ENCODE measurements at places on chromosomes 1 and 21. TPM values are rescaled to one million over a fixed set of nuclear protein-coding genes. Genes with fewer than 3 reads are reported as not detected.

DNA sequence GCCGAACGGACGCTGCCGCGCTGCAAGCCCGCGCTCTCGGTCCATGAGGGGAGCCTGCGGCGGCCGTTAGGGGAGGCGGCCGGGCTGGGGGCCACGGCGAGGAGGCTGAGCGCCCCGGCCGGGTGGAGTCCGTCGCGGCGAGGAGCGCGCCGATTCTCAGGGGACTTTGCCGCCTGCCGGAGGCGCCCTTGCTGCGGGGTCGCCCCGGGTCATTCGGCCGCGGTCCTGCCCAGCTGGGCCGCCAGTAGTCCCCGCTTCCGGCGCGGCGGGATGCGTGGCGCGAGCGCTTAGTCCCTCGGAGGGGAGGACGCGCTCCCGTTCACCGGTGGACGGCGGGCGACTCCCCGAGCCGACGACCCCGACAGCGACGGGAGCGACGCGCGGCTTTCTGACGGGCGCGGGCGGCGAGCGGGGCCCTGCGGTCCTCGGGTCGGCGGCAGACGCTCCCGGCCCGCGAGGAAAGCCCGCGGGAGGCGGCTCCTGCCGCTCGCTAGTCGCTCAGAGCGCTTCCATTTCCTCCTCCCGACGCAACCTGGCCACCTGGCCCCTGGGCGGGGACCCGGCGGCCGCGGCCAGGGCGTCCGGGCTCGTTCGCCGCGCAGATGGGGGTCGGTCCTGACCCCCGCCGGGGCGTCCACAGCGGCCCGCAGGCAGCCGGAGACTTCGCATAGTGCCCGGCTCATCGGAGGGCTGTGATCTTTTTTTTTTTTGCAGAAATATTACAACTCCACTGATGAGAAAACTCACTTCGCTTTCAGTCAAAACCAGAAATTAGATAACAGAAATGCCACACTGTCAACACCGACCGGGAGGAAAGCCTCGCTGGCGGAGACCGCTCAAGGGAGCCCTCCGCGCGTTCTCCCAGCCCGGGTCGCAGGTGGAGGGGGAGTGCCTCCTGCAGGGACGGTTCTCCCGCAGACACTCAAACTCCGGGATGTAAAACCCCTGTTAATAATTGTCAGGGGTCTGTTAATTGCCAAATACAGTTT lies 641 bp upstream of the ZBTB21 start:
- DNase-seq: peak; percentile 47

The ADCY10 gene
- total RNA-seq: 0.07 TPM

The S100B gene
- 0.77 TPM for total RNA-seq

The OPTC gene
- total RNA-seq: not detected
